ENCODE measurements at places on chromosomes 16 and 17.

GRCh38 chr16:67936124-67936879 is at the start of gene PSMB10:
Gene PSMB10 (minus strand): TSS chr16:67936850. CDS start chr16:67936749, 101 bp downstream.
- DNase-seq: peak; percentile 62

DNA sequence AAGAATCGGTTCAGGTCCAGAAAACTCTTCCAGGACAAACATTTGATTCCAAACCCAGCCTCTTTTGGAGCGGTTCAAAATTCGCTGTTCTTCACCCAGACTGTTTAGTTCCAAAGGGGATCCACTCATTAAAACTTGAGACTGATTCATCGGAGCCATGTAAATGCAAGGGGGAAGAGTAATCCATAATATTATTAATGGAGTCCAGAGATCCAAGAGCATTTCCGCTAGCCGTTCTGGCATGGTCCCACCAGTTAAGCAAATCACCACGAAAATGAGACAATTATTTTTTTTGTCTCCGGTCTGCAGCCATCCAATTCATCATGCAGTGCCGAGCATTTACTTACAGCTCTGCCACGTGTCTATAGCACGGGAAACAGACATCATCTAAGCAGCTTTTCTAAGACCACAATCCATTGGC is 15.1 kb downstream of the CDH8 start:
- no peak for DNase-seq

GRCh38 chr16:5589812-5590373 is 492.3 kb upstream of the EEF2KMT start:
- DNase-seq: no peak

DNA sequence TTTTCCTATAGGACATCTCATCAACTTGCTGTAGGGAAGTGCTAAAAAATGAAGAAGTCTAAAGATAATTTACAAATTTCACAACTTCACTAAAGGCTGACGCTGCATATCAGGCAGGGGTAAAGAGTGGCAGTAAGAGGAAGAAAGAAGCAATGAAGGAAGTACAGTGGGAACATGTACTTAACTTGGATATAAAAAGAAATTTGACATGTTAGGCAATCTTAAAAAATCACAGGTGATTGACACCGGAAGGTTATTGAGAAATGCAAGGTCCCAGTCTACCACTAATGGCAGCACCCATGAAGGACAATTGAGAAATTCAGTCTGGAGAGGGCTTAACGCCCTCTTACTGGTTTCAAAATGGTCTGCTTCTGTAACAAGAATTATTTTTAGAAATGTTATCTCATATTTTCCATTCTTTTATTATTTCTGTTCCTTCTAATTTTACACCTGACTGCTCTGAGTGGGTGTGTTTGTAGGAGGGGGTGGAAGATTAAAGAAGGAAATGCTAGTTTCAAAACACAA is 358.1 kb downstream of the KCNJ2 start:
- DNase-seq: no peak

GRCh38 chr16:48201515-48202201 is 42.4 kb upstream of the LONP2 start:
- no peak for DNase-seq

- DNase-seq: no peak
These were observed 15.4 kb upstream of the NDEL1 start for GRCh38 chr17:8420041-8420934.

DNA sequence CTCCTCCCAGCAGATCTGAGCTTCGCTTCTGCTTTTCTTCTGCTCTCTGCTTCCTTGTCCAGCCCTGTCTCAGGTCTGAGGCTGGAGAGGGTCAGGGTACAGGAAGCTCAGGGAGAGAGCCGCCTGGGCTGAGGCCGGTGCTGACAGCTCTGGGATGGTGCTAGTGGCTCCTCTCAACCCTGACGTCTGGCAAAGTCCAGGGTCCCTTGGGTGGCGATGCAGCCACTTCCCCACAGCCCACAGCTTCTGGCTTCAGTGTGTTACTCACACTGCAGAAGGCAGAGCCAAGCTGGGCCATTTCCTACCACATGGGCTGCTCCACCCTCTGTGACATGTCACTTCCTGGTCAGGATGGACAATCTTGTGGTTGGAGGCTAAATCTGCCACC is at the start of gene CD300C:
Gene CD300C, minus strand, starts transcription at position 273 of the 388 bp plus-strand sequence. CDS start 333 bp downstream, outside the sequence.
- DNase-seq: no peak

DNA sequence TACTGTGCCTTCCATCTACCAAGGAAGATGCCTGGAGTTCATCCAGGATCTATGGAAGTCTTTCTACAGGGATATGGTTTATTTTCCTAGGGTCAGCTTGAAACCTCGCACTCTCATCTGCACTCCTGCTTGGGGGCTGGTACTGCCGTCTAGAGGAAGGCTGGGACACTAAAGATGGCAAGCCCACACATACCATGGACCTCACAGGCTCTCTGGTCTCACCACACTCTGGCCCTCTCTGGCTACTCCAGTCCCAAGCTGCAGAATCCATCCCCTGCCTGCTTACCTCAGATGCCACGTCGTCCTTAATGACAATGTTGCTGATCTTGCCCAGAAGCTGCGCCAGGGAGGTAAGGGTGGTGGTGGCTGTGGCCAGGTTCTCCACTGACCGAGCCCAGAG is 2.1 kb upstream of the UNC119 start:
- no peak for DNase-seq

DNA sequence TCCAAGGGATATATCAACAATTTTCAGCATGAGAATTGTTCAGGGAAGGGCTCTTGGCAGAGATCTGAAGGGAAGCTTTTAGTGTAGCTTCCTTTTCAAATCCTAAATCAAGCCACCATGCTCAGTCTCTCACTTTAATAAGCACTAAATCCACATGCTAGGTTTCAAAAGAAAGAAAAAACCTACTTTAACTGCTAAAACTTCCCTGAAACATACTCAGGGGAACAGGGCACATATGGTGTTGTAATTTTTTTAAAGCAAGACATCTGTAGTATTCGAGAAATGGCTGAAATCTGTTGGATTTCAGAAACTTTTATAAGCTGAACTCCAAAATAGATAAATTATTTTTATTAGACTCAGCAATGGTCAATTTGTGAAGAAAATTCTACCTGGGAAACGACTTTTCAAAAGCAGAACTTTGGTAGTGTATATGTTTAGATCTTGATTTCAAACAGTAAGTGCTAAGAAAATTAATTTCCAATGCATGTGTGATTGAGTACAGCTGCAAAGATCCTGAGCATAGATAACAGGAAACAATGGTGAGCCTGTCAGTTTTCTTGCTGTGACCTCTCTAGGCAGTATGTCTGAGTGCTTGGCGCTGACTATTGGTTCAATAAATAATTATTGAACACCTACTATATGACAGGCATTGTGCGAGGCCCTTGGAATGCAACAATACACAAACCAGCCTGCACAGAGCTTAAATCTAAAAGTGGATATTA is 804.5 kb upstream of the SOX9 start:
- DNase-seq: no peak

DNA sequence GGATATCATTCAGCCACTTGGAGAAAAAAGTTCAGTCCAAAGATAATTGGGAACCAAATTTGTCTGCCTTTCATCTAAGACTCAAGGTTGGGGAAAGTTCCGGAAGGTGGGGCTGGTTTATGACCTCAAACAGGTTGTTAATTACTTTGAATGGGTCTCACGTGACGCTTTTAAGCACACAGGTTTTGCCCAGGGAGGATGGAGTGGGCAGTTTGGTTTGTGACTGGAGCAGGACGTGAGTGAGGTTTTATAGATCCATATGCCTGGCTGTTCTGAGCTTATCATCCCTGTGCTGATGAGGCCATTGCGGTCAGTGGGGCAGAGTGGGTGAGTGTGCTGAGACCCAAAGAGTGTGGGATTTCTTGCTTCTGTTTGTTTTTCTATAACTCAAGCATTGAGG is 38.7 kb upstream of the GPRC5B start:
- no peak for DNase-seq

- DNase-seq: no peak
These were observed 130.8 kb downstream of the XYLT1 start for GRCh38 chr16:17339764-17340541.

- DNase-seq: no peak
These were observed 38.8 kb downstream of the IST1 start for GRCh38 chr16:71933913-71934695.

DNA sequence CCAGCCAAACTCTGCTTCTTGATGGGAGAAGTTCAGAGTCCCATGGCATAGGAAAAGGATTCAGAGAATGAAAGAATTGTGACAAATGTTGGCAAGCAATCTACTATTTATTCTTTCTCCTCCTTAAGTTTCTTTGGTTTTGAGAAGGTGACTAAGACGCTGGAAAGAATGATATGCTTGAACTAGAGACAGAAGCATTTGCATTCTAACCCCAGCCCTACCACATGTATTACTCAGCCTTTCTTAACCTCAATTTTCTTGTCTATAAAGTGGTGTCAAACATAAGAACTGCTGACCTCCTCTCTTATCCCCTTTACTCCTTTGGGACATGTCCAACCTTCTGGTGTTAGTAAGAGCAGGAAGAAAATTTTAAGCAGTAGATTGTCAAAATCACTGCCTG is 124.7 kb downstream of the HS3ST2 start:
- DNase-seq: no peak

GRCh38 chr17:78267253-78268073 is 36.0 kb downstream of the TMEM235 start:
- no peak for DNase-seq

DNA sequence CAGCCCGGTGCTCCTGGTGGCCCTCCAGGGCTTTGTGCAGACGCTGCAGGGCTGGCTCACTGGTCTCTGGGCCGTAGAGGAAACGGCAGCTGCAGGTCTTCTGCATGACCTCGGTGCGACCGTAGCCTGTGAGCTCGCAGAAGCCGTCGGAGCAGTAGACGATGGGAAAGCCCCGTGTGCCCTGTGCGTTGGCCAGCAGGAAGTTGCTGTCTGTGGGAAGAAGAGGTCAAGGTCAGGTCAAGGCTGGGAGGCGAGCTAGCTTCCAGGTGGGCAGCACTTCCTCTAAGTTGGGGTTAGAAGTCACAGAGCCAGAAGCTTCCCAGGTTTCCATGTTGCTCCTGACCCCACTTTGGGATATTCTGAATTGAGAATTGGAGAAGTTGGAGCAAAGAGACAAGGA is 2.1 kb downstream of the KCNH4 start:
- no peak for DNase-seq

GRCh38 chr17:17740615-17741348 is 59.5 kb downstream of the RAI1 start:
- no peak for DNase-seq

DNA sequence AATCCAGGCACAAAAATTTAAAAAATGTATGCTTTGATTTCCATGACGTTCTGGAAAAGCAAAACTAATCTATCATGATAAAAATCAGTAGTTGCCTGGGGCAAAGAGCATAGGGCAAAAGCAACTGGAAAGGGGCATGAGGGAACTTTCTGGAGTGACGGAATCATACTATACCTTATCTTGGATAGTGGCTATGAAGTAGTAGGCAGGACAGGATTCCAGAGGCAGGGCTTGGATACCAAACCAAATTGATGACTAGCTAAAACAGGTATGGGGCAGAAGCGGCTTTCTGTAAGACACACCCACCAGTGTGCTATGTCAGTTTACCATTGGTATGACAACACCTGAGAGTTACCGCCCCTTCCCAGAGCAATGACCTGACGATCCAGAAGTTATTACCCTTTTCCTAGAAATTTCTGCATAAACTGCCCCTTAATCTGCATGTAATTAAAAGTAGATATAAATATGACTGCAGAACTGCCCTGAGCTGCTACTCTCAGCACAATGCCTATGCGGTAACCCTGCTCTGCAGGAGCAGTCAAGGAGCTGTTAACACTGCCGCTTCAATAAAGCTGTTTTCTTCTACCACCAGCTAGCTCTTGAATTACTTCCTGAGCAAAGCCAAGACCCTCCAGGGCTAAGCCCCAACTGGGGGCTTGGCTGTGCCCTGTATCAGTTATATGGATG is 56.7 kb downstream of the CFDP1 start:
- DNase-seq: no peak

GRCh38 chr16:8720080-8720966 is 45.9 kb downstream of the ABAT start:
- DNase-seq: no peak

DNA sequence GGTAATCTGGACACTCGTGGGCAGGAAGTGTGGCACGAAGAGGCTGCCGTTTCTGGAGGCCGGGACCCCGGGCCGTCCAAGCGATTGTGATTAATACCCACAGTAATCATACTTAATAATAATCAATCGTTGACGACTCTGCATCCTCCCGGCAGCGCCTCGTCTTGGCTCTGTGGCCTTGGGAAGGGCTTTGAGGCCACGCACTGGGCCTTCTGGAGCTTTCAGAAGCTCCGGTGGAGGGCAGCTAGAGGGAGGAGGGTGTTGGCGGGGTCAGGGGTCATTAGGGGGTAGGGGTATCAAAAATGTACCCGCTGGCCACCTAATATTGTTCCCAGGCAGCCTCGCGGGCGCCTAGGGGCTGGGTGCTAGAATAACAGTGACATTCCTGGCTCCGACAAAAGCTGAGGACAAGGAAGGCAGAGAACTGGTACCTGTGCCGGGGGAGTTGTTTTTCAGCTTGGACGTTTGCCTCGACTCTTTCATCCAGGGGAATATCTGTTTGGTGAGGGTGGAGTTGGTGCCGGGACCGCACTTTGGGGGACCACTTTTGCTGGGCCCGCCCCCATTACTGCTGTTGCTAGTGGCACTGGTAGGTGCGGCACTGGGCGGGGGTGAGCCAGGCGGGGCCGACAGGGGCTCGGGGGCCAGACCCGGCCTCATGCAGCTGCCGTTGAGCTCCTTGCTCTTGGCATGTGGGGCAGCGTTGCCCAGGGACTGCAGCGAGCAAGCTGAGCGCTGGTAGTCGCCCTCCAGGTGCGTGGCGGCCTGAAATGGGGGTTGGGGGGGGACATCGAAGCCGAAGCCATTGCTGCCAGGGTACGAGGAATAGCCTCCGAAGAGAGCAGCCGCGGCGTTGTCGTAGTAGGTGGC is 6.9 kb upstream of the HOXB2 start:
- DNase-seq: no peak

GRCh38 chr16:10083301-10083700 is 98.9 kb downstream of the GRIN2A start:
- no peak for DNase-seq

Measured in activated T-cell treated with anti-CD3 and anti-CD28 coated beads for 48 hours (primary cell).